ENCODE measurements at places on chromosomes 3 and 15. TPM values are rescaled to one million over a fixed set of nuclear protein-coding genes. Genes with fewer than 3 reads are reported as not detected.

Gene PYGO1
- total RNA-seq: 4.3 TPM

Gene ZNF770
- 17.6 TPM for total RNA-seq

Gene IDH2
- 119 TPM for total RNA-seq

Gene MLH1
- total RNA-seq: 36.0 TPM

Gene SPSB4
- total RNA-seq: 6.9 TPM

Gene LSMEM2
- 10.6 TPM for total RNA-seq

Gene EPHA3
- 5.3 TPM for total RNA-seq

Gene CCDC66
- 17.8 TPM for total RNA-seq

Gene NME9
- total RNA-seq: not detected

Gene SLC7A14
- not detected for total RNA-seq

Gene ITIH4
- total RNA-seq: 1.2 TPM

DNA sequence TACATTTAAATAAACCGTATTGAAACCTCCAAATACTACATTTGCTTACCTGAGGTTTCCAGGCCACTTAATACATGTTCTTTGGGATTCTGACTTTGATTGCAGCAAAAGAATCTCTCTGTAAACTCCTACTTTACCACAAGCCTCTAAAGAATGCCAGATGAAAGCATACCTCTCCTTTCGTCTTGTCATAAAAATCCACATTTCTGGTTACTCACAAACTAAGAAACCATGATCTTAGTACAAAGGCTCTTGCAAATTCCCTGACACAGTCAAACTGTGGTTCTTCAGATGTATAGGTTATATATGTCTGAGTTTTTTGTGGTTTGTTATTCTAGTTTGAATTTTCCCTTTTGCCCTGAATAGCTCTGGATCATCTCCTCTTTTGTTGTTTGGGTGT lies 188.4 kb downstream of the RAP2B start:
- no peak for DNase-seq
- no peaks in the 10 kb centered on the region for H3K27me3 ChIP-seq
- no peak overlapping the region for H3K27ac ChIP-seq

DNA sequence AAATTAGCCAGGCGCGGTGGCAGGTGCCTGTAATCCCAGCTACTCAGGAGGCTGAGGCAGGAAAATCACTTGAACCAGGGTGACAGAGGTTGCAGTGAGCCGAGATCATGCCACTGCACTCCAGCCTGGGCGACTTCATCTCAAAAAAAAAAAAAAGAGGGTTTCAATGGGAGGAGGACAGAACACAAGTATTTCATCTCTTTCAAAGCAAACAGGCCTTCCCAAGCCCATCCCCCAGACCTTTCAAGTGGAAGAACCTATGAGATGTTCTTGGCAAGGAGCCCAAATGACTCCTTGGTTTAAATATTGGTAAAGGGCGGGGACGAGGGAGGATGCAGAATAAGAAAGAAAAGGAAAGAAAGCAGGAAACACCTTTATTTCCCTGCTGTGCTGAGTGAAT lies 62.2 kb upstream of the MCF2L2 start:
- no peak for DNase-seq
- H3K27me3 ChIP-seq: no peaks in the 10 kb centered on the region
- no peak overlapping the region for H3K27ac ChIP-seq
- H3K4me3 ChIP-seq: no peak overlapping the region
- H3K4me1 ChIP-seq: no peaks in the 10 kb centered on the region
- H3K36me3 ChIP-seq: no peaks in the 10 kb centered on the region

- DNase-seq: no peak
- no peak overlapping the region for H3K27ac ChIP-seq
- H3K36me3 ChIP-seq: no peaks in the 10 kb centered on the region
- H3K4me1 ChIP-seq: no peaks in the 10 kb centered on the region
- H3K4me3 ChIP-seq: no peak overlapping the region
- H3K27me3 ChIP-seq: no peaks in the 10 kb centered on the region
These were observed 260.5 kb upstream of the RORA start for GRCh38 chr15:61489571-61489970.

GRCh38 chr3:97971679-97972567 lies at the start of gene RIOX2:
RIOX2 (minus strand) TSS chr3:97972431; CDS start chr3:97967593, 4,838 bp downstream.
- H3K27ac ChIP-seq: peak within 1 kb of the TSS; percentile 87
- DNase-seq: peak; percentile 74
- no peaks in the 10 kb centered on the region for H3K27me3 ChIP-seq
- no peaks in the 10 kb centered on the region for H3K4me1 ChIP-seq

- no peak for DNase-seq
- no peaks in the 10 kb centered on the region for H3K27me3 ChIP-seq
- no peaks in the 10 kb centered on the region for H3K4me1 ChIP-seq
These were observed 41.9 kb upstream of the CD200R1L start for GRCh38 chr3:112888381-112889085.

DNA sequence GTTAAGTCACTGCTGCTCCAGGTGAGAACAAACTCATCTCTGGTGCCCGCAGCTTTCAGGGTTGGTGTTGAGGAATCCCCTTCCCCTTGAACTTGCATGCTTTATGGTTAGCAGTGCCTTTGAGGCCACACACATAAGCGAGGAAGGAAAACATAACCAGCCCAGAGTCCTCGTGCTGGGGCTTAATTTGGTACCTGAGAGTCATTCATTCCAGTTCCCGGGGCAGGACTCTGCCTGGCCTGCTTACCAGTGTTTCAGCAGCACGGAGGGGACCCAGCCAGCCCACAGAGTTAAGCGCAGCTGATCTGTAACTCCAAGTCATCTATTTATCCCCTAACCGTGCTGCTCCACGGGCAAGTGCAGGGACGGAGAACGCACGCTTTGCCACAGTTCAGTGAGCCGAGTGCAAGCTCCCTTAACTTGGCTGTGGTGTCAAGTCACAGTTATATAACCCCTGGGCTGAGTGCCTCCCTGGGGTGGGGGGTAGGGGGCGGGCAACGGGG lies 302.3 kb upstream of the ICE2 start:
- no peaks in the 10 kb centered on the region for H3K27me3 ChIP-seq
- no peaks in the 10 kb centered on the region for H3K36me3 ChIP-seq
- H3K4me3 ChIP-seq: no peak overlapping the region
- DNase-seq: no peak

DNA sequence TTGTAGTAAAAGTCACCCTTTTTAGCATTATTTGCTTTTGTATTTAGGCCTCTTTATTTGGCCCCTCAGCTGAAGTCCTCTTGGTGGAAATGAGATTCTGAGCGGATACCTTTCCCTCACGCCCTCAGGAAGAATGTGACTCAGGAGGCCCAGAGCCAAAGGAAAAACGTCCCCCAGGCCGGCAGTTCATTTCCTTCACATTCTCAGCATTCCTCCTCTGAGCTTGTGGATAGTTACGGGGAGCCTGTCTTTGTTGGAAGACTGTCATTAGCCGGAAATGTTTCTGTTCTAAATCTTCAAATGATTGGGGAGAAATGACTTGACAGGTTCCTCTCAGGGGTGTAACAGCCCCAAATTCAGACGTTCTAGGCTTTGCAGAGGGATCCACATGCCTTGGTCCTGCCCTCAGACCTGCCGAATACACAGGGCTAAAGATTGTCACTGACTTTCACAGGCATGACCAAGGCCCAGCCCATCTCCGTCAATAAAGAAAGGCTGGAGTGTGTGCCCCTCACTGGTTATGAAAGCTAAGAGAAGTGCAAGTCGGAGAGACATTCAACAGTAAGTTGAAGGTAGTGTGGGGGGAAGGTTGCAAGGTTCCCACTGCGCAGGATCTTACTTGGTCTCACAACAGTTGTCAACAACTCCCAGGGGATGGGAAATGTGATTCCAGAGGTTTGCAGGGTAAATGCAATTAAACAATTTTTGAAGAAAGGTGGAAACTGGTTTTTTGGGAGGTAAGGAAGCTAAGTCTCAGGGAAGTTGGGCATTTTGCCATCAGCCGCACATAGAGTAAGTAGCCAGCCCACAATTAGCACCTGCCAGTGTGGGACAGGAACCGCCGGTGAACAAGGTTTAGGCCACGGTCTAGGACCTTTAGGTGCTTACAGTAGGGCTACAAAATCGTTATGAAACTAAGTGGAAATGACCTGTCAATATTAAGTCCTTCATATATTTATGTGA lies 39.7 kb upstream of the MYZAP start:
- no peaks in the 10 kb centered on the region for H3K36me3 ChIP-seq
- no peaks in the 10 kb centered on the region for H3K27me3 ChIP-seq
- H3K4me1 ChIP-seq: peaks cover 63% of the 10 kb centered on the region
- peak overlapping the region; percentile 69 for H3K27ac ChIP-seq
- no peak overlapping the region for H3K4me3 ChIP-seq

- H3K27ac ChIP-seq: no peak overlapping the region
- no peaks in the 10 kb centered on the region for H3K27me3 ChIP-seq
- no peak overlapping the region for H3K4me3 ChIP-seq
- H3K36me3 ChIP-seq: peaks cover 89% of the 10 kb centered on the region
- H3K4me1 ChIP-seq: peaks cover 23% of the 10 kb centered on the region
- DNase-seq: no peak
These were observed 13.1 kb downstream of the WDR82 start for GRCh38 chr3:52265387-52265786.

DNA sequence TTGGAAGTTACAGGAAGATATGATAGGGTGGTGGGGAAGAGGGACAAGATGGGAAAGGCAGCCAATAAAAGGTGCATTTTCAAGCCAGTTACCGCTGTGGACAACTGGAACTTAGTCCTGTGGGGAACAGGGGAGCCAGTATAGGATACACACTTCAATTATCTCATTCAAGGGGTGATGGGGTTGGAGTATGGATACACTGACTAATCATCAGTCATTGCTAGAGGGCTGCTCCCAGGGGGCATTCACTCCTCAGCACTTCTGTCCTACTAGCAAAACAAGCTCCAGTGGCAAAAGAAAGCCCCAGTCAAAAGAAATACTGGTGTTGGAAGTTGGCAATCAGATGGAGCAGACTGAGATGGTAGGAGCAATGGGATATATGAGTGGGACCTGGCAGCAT lies 183.4 kb upstream of the GADL1 start:
- H3K4me3 ChIP-seq: no peak overlapping the region
- H3K27me3 ChIP-seq: no peaks in the 10 kb centered on the region
- no peak overlapping the region for H3K27ac ChIP-seq
- DNase-seq: no peak
- H3K36me3 ChIP-seq: no peaks in the 10 kb centered on the region
- no peaks in the 10 kb centered on the region for H3K4me1 ChIP-seq

- H3K27ac ChIP-seq: no peak overlapping the region
- peaks cover 4% of the 10 kb centered on the region for H3K4me1 ChIP-seq
- H3K36me3 ChIP-seq: peaks cover 16% of the 10 kb centered on the region
These were observed 71.8 kb downstream of the GBE1 start for GRCh38 chr3:81689617-81690016.

- no peak overlapping the region for H3K27ac ChIP-seq
- no peak for DNase-seq
- H3K36me3 ChIP-seq: no peaks in the 10 kb centered on the region
- no peaks in the 10 kb centered on the region for H3K27me3 ChIP-seq
- H3K4me1 ChIP-seq: peaks cover 14% of the 10 kb centered on the region
These were observed 49.9 kb upstream of the BLM start for GRCh38 chr15:90667073-90667754.

GRCh38 chr3:122356402-122356801 lies 26.6 kb downstream of the MIX23 start:
- DNase-seq: no peak
- no peaks in the 10 kb centered on the region for H3K27me3 ChIP-seq
- no peak overlapping the region for H3K4me3 ChIP-seq
- peaks cover 11% of the 10 kb centered on the region for H3K36me3 ChIP-seq
- no peak overlapping the region for H3K27ac ChIP-seq

DNA sequence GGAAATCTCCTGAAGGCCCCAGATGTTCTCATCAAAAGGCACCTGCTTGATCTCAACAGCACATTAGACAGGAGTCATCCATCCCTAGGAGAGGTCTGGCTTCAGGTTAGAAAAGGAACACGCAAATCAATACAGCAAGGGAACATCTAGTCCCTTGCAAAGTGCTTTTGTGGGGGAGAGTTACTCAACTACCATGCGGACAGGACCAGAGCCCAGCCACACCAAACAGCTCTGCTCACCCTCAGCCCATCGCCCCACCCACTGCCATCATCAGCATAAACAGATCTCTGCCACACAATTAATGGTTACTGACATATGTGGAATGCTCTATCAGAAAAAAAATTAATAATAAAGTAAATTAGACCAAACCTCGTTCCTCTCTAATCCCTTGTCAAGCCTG lies 85.6 kb downstream of the MYLK start:
- no peak overlapping the region for H3K4me3 ChIP-seq
- no peak overlapping the region for H3K27ac ChIP-seq
- DNase-seq: no peak
- no peaks in the 10 kb centered on the region for H3K27me3 ChIP-seq
- no peaks in the 10 kb centered on the region for H3K36me3 ChIP-seq
- H3K4me1 ChIP-seq: no peaks in the 10 kb centered on the region

DNA sequence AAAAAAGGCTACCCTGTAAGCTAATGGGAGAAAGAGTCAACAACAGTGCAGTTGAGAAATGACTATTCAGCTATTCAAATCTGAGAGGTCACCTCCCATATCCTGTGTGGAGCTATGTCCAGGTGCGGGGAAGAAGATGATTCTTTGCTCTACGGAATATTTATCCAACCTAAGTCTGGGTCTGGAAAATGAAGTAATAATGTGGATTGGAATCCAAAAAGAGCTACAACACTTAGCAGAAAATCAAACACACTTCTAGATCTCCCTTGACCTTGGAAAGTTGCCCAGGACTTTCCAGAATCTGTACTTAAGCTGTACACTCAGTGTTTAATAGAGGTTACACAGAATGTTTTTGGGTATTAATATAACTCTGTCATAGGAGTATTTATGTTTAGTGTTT lies 251.9 kb downstream of the NAALADL2 start:
- no peaks in the 10 kb centered on the region for H3K4me1 ChIP-seq
- H3K4me3 ChIP-seq: no peak overlapping the region
- H3K36me3 ChIP-seq: no peaks in the 10 kb centered on the region

DNA sequence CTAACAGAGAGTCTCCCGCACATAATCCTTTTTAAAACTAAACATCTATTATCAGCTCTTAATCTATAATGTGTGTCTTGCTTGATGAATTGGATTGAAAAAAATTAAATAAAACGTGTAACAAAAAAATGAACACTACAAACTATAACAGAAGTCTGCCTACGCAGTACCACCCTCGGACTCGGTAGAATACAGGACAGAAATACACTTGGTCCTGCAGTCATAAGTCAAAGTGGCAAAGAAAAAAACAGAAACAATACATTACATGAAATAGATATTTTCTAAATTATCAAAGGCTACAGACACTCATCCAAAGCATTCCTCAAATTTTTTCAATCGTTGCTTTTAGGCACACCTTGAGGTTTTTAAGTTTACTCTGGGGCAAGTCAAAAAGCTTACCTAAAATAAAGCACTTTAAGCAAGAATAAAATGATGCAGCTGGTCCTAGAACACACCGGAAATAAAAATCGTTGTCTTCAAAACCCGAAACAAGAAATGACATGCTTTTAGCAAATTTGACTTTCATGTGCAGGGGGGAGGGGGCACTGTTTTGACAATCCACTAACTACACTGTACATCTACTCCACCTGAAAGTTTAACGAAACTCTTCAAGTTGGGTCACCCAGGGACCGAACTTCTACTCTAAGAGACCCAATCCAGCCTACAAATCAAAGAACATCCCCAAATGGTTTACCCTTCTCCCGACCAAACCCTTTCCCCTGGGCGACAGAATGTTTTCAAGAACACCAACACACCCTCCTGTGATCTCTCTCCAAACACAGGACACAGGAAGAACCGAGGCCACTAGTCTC lies 1.3 kb downstream of the ADAM10 start:
- no peaks in the 10 kb centered on the region for H3K27me3 ChIP-seq
- DNase-seq: no peak
- H3K36me3 ChIP-seq: no peaks in the 10 kb centered on the region
- H3K27ac ChIP-seq: peak overlapping the region; percentile 98
- H3K4me3 ChIP-seq: peak overlapping the region; percentile 96

Measured in right atrium auricular region (tissue), 2 donors.